Right lobe of liver (tissue), 6 donors: ENCODE measurements at places on chromosomes 1 and 21. TPM values are rescaled to one million over a fixed set of nuclear protein-coding genes. Genes with fewer than 3 reads are reported as not detected.

- no peak overlapping the region for H3K27ac ChIP-seq
- no peaks in the 10 kb centered on the region for H3K4me1 ChIP-seq
- no peak overlapping the region for H3K4me3 ChIP-seq
- no peaks in the 10 kb centered on the region for H3K27me3 ChIP-seq
- no peaks in the 10 kb centered on the region for H3K36me3 ChIP-seq
- DNase-seq: no peak
Observed at GRCh38 chr1:222910699-222911098, 95.9 kb downstream of the DISP1 start.

DNA sequence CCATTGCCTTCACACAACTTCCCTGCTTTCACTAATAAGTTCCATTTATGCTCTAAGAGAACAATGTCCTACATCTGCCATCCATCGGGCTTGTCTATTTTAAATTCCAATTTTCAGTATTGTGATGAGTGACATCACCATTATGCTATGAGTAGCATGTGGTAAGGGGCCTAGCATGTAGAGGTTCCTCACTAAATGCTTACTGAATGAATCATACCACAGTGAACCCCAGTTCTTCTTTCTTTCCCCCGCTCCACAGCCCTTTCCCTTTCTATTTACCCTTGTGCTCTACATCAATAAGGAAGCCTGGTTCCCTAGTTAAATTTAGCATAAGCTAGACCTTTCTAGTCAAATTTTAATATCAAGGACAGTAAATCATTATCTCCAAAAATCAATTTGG, 195.0 kb upstream of the RGS18 start:
- H3K36me3 ChIP-seq: no peaks in the 10 kb centered on the region
- H3K4me3 ChIP-seq: no peak overlapping the region
- no peaks in the 10 kb centered on the region for H3K4me1 ChIP-seq
- H3K27me3 ChIP-seq: no peaks in the 10 kb centered on the region
- no peak for DNase-seq

DNA sequence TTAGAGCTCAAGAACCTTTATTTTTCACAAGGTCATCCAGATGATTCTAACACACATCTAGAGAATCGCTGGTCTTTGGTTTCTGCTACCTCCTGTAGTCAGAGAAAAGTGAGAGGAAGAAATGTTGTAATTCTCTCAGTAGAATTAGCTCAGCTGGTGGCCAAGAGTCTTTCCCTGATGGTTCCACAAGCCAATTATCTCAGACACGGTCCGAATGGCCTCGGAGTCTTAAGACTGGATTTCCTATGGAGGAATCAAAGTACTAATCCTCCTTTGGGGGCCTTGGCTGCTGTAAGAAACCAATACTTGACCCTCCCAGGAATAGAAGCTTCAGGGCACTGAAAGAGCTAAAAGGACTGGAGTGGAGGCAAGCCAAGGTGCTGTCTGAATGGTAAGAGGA, 1.8 kb downstream of the TMEM81 start:
- H3K4me3 ChIP-seq: no peak overlapping the region
- H3K4me1 ChIP-seq: no peaks in the 10 kb centered on the region
- DNase-seq: no peak
- no peak overlapping the region for H3K27ac ChIP-seq

DNA sequence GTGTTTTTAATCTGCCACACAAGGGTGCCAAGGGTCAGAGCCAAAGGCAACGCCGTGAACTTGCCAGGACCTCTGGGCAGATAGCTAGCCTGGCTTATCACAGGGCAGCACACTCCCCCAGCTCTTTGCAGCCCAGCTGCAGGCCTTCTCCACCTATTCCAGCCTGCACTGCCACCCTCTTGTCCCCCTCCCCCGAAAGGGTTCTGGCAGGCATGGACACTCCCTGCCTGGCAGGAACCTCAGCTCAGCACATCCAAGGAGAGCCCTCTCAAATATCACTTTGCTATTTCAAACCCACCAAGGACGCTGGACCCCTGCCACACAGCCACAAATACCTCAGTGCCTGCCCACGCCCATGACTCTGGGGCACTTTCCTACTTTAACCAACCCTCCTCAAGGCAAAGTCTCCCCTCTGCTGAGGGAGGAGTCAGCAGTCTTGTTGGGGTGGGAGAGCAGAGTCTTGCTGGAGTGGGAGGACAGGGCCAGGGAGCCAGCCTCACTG, 9.1 kb downstream of the SSBP3 start:
- peak; percentile 78 for DNase-seq
- no peak overlapping the region for H3K4me3 ChIP-seq
- H3K36me3 ChIP-seq: peaks cover 3% of the 10 kb centered on the region
- H3K27me3 ChIP-seq: no peaks in the 10 kb centered on the region
- no peak overlapping the region for H3K27ac ChIP-seq
- H3K4me1 ChIP-seq: peaks cover 24% of the 10 kb centered on the region

DNA sequence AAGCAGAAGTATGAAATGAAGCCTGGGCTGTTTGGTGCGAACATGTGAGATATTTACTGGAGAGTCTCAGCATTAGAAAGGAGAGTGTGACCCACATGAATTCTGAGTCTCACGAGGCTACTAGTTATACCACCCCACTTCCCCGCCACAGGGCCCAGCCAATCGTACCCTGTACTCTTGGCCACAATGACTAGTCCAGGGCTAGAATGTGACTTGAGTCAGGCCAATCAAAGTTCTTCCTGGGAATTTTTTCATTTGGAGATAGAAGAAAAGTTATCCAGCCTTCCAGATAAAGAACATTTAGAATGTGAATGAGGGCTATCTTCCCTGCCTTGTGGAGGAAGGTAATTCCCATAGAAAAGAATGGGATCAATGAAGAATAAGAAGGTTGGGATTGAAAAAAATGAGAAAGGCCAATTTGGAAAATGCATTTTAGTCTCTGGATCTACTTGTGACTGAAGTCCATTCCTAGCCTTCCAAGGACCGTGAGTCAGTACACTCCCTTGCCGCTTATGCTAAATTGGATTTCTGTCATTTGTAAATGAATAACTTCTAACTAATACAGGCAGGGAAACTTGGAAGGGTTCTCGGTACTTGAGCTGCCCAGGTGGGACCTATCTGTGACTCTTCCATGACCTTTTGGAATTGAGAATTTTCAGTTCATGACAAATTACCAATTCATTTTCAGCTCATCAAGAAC, 12.3 kb upstream of the RIMKLA start:
- H3K27ac ChIP-seq: no peak overlapping the region
- no peaks in the 10 kb centered on the region for H3K27me3 ChIP-seq
- no peak overlapping the region for H3K4me3 ChIP-seq

DNA sequence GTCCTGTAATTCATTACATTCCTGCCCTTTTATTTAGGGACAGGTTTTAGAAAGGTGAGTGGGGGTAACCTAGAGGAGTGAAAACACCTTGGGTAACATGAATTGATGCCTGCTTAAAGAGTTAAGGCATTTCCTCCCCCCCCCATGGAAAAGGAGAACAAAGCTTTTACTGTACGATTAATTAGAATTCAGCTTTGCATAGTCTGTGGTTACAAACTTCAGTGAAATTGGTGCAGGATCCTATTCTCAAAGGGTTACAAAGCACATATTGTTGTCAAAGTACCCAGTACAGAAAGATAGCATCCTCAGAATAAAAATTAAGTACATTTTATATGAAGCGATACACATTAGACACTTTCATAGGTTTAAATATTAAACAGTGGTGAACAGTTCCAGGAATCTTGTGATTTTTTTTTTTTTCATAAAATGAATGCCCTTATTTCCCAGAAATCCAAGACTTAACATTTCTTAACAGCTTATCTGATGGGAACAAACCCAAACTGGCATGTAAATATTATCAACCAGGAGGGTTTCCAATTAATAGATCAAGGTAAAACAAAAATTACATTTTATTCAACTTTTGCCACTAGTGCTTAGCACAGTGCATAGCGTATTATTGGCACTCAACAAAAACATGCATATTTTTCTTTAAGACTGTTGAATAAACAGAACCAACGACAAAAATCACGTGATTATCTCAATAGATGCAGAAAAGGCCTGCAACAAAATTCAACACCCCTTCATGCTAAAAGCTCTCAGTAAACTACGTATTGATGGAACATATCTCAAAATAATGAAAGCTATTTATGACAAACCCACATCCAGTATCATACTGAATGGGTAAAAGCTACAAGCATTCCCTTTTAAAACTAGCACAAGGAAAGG, 172.7 kb downstream of the PDE4B start:
- H3K4me1 ChIP-seq: no peaks in the 10 kb centered on the region
- no peaks in the 10 kb centered on the region for H3K36me3 ChIP-seq
- H3K27ac ChIP-seq: no peak overlapping the region
- no peak for DNase-seq

- H3K4me3 ChIP-seq: no peak overlapping the region
- H3K36me3 ChIP-seq: no peaks in the 10 kb centered on the region
Observed at GRCh38 chr1:65339866-65340468, 30.6 kb downstream of the DNAJC6 start.

- no peak for DNase-seq
- no peak overlapping the region for H3K27ac ChIP-seq
- H3K4me3 ChIP-seq: no peak overlapping the region
- no peaks in the 10 kb centered on the region for H3K4me1 ChIP-seq
- no peaks in the 10 kb centered on the region for H3K36me3 ChIP-seq
Observed at GRCh38 chr1:100950781-100951180, 54.9 kb downstream of the SLC30A7 start.

DNA sequence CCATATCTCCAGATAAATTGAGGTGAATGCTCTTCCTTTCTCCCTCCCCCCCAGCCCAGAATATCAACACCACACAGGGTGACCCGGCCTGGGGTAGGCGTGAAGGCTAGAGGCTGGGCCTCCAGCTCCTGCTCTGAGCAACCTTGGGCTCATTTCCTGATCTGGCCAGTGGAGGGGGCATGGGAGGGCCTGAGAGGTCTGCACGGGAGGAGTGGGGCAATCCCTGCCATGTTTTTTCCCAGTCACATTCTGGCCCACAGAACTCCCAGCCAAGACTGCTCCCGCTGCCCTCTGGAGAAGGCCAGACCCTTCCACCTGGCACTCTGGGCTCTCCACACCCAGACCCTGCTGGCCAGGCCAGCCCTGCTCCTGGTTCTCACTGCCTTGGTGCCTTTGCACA, 3.9 kb downstream of the CLDN19 start:
- no peak overlapping the region for H3K27ac ChIP-seq
- no peaks in the 10 kb centered on the region for H3K36me3 ChIP-seq
- H3K27me3 ChIP-seq: no peaks in the 10 kb centered on the region

GRCh38 chr21:45494851-45495680, 47.2 kb downstream of the SLC19A1 start:
- H3K27me3 ChIP-seq: no peaks in the 10 kb centered on the region
- H3K4me1 ChIP-seq: no peaks in the 10 kb centered on the region
- no peak overlapping the region for H3K27ac ChIP-seq
- H3K36me3 ChIP-seq: peaks cover 3% of the 10 kb centered on the region
- no peak overlapping the region for H3K4me3 ChIP-seq

DNA sequence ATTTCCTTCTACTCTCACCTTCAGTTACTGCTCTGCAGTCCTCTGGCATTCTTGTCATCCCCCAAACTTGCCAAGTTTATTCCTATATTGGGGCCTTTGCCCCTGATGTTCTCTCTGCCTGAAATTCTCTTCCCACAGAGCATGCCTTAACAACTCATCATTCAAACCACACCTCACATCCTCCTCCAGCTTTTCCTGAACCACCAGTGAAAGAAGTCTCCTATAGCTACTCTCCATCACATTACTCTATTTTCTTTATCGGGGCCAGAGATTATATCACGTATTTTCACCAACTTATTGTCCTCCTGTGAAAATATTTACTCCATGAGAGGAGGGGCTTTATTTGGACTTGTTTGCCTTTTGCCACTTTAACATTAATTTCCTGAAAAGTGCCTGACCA, 32.1 kb downstream of the EXTL2 start:
- no peak overlapping the region for H3K4me3 ChIP-seq
- no peaks in the 10 kb centered on the region for H3K36me3 ChIP-seq
- no peak for DNase-seq

DNA sequence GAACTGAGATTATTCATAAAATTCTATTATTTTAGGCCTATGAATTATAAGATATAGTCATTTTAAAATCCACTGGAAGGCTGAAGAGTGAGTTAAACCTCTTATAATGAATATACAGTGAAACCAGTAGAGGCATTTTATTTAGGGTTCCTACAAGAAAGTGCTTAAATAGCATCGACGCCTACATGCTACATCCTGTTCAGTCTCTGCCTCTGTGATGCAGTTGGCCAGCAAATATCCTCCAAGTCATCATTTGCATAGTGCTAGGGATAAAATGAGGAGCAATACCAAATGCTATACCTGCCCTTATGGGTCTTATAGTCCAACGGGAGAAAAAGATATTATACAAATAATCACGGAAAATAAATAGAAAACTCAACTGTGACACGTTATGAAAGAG, 59.6 kb downstream of the EDEM3 start:
- no peaks in the 10 kb centered on the region for H3K27me3 ChIP-seq
- H3K27ac ChIP-seq: no peak overlapping the region
- DNase-seq: no peak
- H3K36me3 ChIP-seq: peaks cover 34% of the 10 kb centered on the region

Gene IL19
- total RNA-seq: not detected

Gene IRF6
- 29.4 TPM for total RNA-seq

Gene GPR153
- total RNA-seq: 6.3 TPM

Gene CFAP57
- total RNA-seq: not detected
